ENCODE measurements at places on chromosomes 2 and 18. TPM values are rescaled to one million over a fixed set of nuclear protein-coding genes. Genes with fewer than 3 reads are reported as not detected.

The HSBP1L1 gene
- total RNA-seq, result 1.8 TPM

The TTC27 gene
- 38.9 TPM for total RNA-seq

The CGREF1 gene
- total RNA-seq, result 4.7 TPM

The TOGARAM2 gene
- 6.4 TPM for total RNA-seq

The MRO gene
- total RNA-seq, result not detected

The AMER3 gene
- not detected for total RNA-seq

The ANKRD30B gene
- total RNA-seq, result not detected

The FTCDNL1 gene
- 4.6 TPM for total RNA-seq

Data from activated CD8-positive, alpha-beta memory T cell treated with anti-CD3 and anti-CD28 coated beads for 36 hours (primary cell).